ENCODE measurements at places on chromosomes 5 and 9.

DNA sequence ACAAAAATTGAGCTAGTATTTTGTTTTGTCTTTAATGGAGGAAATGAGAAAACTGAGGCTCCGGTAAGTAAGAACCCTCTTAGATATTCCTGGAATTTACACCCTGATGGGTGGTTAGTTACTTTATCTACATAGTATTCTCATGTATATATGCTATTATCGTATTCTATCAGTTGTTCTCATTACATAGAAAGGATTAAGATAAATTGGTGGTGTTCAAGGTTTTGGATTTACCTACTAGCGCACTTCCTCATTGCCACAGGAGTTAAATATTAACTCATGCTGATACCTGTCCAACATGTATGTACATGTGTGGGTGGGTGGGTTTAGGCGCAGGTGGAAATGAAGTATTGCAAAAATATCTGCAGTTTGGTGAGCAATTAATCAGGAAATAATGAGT, 61.1 kb upstream of the IFNE start:
- DNase-seq = no peak

DNA sequence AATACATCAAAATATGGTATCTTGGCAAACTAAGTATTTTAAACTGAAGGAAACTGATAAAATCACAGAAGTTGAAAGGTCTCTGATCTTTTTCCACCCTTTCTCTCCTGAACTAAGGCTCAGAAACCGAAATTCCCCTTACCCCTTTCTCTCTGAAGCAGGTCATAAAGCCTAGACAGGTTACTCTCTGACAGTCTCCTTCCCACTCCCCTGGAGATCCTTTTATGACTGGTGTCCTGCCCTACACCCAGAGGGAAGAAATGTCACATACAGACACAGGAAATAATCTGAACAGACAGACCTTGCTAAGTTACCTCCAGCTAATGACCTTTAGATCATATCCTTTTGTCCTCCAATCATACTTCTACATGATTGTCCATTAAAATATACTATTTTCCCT, 127.4 kb downstream of the HCN1 start:
- DNase-seq = no peak

GRCh38 chr9:75451505-75451904, 363.2 kb downstream of the OSTF1 start:
- DNase-seq = no peak

- DNase-seq = peak; percentile 6
Measured at GRCh38 chr5:64952951-64953673, 184.4 kb downstream of the CWC27 start.

DNA sequence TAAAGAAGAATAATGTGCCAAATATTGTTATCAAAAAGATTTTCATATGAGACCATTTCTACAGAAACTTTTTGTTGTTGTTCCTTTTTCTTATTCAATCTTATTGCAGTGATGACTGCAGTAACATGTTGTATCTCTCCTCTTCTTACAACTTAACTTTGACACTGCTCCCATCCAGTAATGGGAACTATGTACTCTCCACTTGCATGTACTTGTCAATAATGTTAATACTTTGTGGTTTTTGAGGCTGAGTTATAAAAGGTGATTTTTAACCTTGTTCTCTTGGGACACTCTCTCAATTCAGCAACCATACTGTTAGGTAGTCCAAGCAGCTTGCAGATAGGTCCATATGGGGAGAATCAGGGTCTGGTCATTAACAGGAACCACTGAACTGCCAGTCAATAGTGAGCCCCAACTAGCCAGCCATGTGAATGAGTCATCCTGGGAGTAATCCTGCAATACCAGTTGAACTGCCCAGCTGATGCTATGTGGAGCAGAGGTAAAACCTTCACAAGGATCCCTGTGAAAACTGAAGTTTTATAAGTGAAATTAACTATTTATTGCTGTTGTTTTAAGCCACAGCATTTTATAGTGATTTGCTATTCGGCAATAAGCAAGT, 199.6 kb upstream of the DAB2 start:
- DNase-seq = no peak

DNA sequence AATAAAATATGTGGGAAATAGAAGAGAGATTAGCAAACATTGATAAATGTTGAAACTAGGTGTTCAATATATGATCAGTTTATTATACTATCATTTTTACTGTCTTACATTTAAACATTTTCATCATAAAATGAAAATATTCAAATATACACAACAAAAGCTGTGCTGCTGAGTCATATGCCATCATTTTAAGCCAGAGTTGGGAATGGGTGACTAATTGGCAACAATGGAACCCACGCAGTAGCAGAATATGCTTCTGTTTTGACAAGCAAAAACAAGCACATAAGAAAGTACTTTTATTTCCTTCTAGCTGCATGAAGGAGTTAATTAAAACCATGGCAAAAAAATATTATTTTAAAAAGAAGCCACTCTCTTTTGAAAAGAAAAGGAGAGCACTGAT, 340.0 kb upstream of the EDIL3 start:
- peak; percentile 11 for DNase-seq

GRCh38 chr9:95807326-95807947, 68.1 kb upstream of the ERCC6L2 start:
- no peak for DNase-seq

- DNase-seq = peak; percentile 74
Measured at GRCh38 chr5:141519605-141520565, 31.0 kb downstream of the PCDHGC5 start.

DNA sequence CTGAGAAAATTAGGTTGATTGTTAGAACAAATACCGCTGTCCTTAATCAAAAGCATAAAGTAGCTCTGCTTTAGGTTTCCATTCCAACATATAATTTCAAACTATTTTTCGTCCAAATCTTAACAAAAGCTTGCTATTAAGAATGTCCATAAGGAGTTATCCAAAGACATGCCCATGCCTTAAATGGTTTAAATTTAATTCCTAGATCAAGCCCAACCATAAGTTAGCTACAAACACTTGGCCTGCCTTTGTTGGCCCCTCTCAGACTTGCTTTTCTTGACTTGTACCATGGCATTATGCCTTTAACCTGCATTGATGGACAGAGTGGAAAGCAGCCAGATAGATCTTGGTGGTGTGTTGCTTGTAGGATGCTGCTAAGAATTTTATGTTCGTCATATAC, 8.8 kb downstream of the GARNL3 start:
- no peak for DNase-seq

DNA sequence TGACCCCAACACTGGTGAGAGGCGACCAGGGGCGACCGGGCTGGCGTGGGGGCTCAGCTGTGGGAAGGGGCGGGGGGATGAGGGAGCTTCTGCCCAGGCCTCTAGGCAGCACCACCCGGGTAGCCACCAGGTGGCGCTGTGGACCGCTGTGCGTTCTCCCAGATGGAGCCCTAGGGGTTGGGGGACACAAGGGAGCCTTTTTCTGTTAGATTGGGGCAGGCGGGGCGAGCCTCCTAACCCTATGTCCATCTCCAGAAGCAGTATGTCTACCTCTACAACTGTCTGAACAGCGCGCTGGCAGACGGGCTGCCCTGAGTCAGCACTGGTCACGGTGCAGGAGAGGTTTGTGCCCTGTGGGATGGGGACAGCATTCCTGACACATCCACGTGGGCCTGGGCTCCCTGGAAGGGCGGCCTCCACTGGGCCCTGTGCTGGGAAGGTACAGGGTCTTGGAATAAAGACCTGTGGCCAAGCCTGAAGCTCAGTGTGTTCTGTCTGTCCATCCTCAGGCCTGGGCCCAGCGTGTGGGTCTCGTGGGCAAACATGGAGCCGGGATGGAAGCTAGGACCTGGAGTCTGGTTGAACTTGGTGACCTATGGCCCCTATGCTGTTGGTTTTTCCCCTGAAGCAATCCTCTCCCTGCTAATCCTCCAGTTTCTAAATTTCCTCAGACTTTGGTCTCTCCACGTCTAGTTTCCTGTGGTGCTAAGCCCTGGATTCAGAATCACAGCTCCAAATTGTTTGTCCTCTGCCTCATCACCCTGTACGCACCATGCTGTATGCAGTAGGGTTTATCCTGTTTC, 23.1 kb upstream of the SPTLC1 start:
- DNase-seq = peak; percentile 56
